ENCODE measurements at places on chromosomes 12 and 14.

DNA sequence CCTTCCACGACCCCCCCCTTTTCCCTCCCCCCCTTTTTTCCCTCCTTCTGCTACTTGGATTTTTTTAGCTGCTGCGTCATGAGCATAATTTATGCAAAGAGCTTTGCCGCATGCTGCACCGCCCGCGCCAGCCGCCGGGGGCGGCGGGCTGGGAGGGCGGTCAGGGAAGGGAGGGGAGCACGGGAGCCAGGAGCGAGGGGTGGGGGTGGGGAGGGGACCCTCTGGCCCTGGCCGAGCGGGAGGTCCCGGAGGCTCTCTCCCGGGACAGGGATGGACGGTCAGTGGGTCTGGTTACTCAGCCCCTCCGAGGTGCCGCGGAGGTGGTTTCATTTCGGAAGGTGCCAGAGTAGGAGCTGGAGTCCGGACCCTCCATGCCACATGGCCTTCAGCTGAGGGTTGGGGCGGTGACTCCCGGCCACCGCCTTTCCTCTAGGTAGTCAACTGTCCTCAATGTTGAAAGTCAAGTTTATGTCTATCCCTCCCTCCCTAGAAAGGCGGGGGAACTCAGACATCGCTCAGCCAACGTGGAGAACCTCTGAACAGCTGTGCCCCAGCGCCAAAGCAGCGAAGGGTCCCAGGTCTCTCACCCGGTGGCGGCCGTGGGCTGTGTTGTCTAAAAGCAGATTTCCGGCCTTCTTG, at the start of gene POU6F1:
Gene POU6F1 (minus strand): TSS at position 95 of the 639 bp plus-strand sequence. CDS start 11,226 bp downstream, outside the sequence.
- peak; percentile 68 for DNase-seq

GRCh38 chr12:6527711-6528110, 6.6 kb upstream of the GAPDH start:
- DNase-seq, result no peak

DNA sequence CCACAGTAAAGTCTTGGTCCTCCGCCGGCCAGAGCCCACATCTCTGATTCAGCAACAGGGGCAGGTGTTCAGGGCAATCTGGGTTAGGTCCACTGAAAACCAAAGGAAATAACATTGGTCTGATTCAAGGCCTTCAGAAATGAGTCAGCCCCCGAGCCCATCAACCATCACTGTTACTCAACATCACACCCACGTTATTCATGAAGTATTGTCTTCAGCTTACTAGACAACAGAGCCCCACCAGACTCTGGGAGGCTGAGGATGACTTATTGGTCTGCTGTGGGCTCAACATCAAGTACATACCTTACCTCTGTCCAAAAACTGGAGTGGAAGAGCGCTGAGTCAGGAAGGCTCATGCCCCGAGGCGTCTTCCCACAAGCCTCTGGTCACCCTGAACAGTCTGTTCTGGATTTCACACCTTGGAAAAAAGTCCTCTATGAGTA, 97.5 kb downstream of the ZFP36L1 start:
- no peak for DNase-seq

GRCh38 chr12:47801170-47801903, 18.4 kb downstream of the HDAC7 start:
- DNase-seq, result no peak

DNA sequence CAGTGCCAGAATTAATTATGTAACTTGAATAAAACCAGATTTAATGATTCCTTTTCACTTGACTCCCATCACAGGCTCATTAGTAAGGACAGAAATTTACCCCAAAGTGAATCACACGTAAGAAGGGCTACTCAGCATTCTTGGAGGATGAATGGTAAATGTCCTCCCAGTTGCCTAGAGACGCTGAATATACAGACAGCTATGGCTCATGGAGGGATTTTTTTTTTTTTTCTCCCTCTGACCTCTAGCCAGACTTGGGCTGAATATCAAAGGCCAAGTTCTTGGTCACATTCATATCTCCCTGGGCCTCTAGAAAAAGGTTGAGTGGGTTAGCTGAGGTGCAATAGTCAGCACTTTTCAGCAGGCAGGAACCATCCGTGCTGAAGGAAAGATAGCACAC, 77.5 kb downstream of the PHLDA1 start:
- no peak for DNase-seq

DNA sequence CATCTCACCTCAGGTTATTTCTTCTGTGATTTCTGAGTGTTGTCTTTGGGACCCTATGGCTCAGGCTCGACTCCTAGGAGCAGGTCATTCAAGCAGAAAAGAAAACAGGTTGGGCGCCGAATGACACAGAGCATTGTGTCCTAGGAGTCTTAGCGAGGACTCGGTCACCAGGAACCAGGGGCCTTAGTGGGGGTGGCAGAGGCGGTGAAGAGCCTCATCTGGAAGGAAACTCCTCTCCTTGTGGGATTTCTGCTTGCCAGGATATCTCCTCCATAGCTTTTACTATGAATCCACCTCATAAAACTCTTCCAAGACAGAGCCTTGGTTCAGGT, 630 bp downstream of the PLEKHH1 start:
- no peak for DNase-seq

GRCh38 chr12:105455261-105455660, 124.8 kb downstream of the C12orf75 start:
- DNase-seq, result no peak

DNA sequence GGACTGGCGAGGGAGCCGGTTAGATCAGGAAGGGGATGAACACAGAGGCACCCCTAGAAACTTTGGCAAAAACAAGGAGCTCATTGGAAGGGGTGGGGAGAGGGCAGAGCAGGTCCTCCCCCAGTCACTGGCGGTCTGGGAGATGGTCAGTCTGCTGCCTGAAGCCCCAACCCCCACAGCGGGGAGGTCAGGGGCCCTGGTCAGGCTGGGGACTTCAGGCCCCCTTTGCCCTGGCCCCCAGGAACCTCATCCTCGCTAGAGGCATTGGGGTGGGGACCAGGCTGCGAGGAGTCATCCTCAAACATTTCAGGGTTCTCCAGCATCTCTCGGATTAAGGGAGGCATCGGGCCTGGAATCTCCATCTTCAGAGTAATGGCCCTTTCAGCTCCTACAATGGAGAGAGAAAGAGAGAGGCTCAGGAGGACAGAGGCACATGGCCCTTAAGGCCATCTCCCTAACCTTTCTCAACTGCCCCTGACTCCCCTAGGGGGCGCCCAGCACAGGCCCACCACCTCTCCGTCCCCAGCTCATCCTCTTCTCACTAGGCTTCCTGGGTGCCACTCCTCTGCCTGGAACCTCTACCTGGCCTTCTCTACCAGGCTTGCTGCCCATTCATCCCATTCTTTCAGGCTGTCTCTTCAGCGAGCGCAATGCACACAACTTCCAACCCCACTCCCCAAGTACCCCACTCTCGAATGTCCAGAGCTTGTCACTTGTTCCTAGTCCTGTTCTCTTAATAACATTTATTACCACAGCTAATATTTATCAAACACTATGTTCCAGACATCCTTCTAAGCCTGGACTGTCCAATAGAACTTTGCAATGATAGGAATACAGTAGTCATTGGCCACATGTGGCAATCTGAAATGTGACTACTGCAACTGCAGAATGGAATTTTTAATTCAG, 4.7 kb upstream of the ITGB7 start:
- DNase-seq, result no peak

DNA sequence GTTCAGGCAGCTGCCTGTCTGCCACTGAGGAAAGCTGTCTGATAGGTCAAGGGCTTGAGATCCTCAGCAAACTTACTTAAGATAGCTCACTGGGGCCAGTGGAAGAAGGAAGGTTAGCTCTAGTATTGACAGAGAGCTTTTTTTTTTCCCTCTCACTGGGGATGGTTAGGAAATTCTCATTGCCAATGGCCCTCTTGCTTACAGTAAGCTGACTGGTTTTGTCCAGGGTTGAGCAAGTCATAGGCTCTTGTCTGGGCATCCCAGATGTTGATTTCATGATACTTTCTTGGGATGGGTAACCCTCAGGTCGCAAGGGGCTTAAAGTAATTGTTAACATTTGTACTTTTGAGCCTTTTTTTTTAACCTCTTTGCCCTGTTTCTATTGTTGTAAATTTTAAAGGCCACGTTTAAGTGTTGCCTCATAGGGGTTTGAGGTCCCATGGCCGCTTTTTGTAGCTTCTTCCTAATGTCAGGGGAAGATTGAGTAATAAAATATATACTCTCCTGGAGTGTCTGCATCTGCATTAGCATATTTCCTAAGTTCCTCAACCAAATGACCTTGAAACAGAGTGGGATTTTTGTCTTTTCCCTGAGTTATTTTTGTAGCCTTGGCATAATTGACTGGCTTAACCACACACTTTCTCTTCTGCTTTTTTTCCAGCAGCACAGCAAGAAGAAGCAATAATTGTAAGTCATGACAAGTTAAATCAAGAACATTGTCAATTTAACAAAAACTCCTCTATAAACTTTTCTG, 716.0 kb downstream of the LRFN5 start:
- DNase-seq, result no peak

DNA sequence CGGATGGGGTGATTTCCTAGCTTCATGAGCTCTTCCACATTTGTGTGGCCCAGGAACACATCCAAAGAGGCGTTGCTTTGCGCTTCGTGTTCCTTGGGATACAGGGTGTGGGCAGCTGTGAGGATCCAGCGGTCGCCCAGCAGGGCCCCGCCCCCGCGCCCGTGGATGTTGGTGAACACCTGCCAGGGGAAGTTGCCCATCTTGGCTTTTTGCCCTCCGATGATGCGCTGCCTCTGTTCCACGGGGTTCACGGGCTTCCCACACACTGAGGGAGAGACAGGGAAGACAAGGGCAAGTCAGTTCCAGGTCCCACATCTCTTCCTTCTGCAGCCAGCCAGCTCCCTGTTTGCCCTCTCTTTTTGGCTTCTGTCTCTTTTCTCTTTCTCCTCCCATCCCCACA, 11.2 kb downstream of the C1R start:
- DNase-seq, result no peak

GRCh38 chr14:24052656-24053547, 1.1 kb downstream of the CARMIL3 start:
- no peak for DNase-seq

GRCh38 chr14:70999117-70999516, 91.9 kb downstream of the PCNX1 start:
- no peak for DNase-seq

- no peak for DNase-seq
Observed at GRCh38 chr14:54722791-54723432, 156.0 kb downstream of the SAMD4A start.

DNA sequence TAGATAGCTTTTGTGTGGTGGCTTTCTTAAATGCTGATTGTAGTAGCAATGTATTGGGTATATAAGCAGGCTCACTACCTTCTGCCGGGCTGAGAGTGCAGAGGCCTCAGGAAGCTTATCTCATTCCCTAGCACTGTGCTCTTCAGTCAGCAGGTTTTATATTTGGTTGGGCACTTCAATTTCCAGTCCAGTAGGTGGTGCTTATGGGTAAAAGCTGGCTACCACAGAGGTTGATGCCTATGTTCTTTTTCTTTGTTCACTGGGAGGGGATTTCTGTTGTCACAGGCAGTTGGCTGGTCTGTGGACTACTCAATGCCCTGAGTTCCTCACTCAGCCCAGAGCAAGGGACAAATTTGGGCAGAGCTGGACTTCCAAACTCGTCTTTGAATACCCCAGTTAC, 43.0 kb upstream of the GLIPR1 start:
- DNase-seq, result no peak

DNA sequence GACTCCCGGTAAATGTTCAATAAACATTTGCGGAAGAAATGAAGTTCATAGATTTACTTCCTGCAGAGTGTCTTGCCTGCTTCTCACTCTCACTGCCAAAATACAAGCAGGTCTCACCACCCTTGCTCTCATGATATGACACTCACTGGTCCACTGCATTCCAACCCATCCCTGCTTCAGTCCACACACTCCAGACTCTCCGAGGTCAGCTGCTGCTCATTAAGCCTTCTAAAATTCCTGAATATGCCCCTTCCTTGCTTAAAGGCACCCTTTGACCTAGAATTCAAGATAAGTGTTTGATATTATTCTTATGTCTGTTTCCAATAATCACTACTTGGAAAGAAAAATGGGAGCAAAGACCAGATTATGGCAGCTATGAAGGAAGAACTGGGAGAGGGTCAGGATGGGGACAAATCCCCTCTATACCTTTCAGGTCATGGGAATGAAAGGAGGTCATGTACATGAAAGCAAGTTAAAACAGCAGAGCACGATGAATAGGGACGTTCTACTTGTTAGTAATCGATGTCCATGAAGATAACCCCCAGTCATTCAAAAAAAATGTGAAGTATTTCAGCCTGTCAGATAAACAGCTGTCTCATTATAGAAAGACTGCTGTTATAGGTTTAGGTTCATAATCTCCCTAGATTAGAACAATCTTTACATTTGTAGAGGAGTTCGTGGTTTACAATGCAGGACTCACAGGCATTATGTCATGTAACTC, 10.5 kb upstream of the NID2 start:
- DNase-seq, result no peak

DNA sequence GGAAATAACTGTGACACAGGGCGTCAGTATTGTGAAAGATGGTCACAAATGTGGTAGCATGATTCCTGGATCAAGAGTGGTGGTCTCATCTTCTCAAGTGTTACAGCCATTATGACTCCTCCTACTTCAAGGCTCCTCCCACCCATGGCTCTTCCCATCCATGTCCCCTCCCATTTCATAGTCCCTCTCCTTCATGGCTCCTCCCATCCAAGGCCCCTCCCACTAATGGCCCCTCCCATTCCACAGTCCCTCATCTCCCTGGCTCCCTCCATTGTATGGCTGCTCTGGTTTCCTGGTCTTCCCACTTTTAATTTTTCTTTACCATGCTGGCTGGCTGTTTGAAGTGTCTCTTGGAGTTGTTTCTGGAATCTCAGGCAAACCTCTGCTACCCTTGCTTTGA, 1375.2 kb upstream of the TMEM132C start:
- DNase-seq, result no peak

DNA sequence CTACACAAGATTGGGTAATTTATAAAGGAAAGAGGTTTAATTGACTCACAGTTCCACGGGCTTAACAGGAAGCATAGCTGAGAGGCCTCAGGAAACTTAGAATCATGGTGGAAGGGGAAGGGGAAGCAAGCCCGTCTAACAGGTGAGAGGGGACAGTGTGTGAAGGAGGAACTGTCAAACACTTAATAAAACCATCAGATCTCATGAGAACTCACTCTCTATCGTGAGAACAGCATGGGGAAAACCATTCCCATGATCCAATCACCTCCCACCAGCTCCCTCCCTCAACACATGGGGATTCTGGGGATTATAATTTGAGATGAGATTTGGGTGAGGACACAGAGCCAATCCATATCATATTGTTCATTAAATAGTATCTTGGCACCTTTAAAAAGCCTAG, 56.1 kb downstream of the EPS8 start:
- DNase-seq, result no peak

All from hypothalamus (tissue), 51 donors.